ENCODE measurements at places on chromosomes 5 and 9. TPM values are rescaled to one million over a fixed set of nuclear protein-coding genes. Genes with fewer than 3 reads are reported as not detected.
A peak's percentile ranks its signal among the peaks of the same experiment; 100 is the strongest.

DNA sequence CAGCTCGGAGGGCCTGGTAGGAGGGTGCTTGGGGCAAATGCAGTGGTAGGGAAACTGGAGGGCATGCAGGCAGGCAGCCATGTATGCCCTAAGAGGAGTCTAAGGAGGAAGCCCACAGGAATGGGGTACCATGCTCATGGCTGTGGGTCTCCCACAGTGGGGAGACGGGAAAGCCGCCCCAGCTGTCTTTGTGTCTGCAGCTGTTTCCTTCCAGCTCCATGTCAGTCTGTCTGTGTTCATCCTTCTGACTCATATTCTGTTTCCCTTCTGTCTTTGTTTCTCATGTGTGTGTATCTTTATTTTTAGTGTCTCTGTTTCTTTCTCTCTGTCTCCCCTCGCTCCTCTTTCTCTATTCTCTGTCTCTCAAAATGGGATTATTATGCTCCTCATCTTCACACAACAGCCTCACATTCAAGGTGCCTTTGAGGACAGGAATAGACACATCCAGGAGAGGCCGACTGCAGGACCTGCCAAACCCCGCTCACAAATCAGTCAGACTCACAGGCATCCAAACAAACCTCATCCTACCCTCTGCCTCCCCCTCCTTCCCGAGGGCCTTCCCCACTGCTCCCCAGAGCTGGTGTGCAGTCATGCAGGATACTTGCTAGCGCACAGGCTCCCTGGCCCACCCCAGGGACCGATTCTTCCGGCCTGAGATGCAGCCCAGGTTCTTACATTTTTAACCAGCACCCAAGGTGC lies 68.4 kb upstream of the RARS1 start:
- no peak overlapping the region for H3K4me3 ChIP-seq
- no peaks in the 10 kb centered on the region for H3K27me3 ChIP-seq
- H3K4me1 ChIP-seq, result no peaks in the 10 kb centered on the region

The DCAF12 gene
- total RNA-seq, result 1.9 TPM

GRCh38 chr5:121550989-121551388 lies 300.7 kb upstream of the FTMT start:
- no peak overlapping the region for H3K4me3 ChIP-seq
- no peaks in the 10 kb centered on the region for H3K36me3 ChIP-seq
- DNase-seq, result no peak
- H3K4me1 ChIP-seq, result no peaks in the 10 kb centered on the region
- no peaks in the 10 kb centered on the region for H3K27me3 ChIP-seq

The SPINK5 gene
- not detected for total RNA-seq

DNA sequence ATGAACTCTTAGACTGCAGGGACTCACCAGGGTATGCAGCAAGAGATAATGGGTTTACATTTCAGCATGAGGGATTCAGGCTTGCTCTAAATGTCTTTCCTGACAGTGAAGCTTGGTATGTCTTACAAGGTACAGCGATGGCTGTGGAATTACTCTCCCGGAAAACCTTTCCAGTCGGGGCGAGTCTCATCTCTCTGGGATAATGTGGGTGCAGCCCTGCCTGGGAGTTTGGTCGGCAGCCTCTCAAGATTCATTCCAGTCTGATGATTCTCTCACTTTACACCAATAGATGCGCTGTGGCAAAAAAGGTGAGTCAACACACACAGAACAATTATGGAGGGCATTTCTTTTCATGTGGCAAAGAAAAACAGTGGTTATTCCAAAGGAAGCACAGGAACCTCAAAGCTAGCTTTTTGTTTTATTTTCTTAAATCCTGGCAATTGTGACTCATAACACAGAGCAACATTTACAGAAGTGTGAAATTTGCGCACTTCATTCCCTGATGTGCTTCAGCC lies 190.3 kb downstream of the DCP2 start:
- no peaks in the 10 kb centered on the region for H3K27me3 ChIP-seq
- no peaks in the 10 kb centered on the region for H3K36me3 ChIP-seq
- no peak overlapping the region for H3K27ac ChIP-seq

The FBXO10 gene
- total RNA-seq, result 68.0 TPM

The SLC4A9 gene
- not detected for total RNA-seq

- H3K27ac ChIP-seq, result no peak overlapping the region
- H3K27me3 ChIP-seq, result no peaks in the 10 kb centered on the region
- H3K36me3 ChIP-seq, result no peaks in the 10 kb centered on the region
- H3K4me3 ChIP-seq, result no peak overlapping the region
- no peaks in the 10 kb centered on the region for H3K4me1 ChIP-seq
Observed at GRCh38 chr9:19030899-19031298, 2.1 kb downstream of the SAXO1 start.

- no peak for DNase-seq
- H3K36me3 ChIP-seq, result peaks cover 91% of the 10 kb centered on the region
- H3K27ac ChIP-seq, result no peak overlapping the region
- H3K4me1 ChIP-seq, result no peaks in the 10 kb centered on the region
Observed at GRCh38 chr9:89352451-89352850, 34.2 kb downstream of the SECISBP2 start.

GRCh38 chr9:81543695-81544094 lies 145.7 kb downstream of the TLE1 start:
- peaks cover 5% of the 10 kb centered on the region for H3K27me3 ChIP-seq
- no peak overlapping the region for H3K27ac ChIP-seq
- DNase-seq, result no peak
- H3K4me1 ChIP-seq, result no peaks in the 10 kb centered on the region
- no peak overlapping the region for H3K4me3 ChIP-seq

DNA sequence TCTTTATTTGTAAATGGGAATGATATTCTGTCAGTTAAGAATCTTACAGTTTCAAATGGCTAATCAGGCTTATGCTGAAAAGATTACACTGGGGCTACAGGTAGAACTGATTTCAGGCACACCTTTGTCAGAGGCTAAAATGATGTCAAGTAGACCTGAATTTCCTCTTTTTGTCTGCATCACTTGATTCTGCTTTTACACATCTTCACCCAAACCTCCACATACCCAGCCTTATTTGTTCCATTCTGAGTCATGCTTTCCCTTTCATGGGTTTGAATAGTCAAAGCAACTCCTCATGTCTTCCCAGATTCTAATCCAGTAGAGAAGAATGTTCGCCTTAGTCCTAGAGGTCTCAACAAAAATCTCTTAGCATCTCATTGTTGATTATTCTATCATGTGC lies 156.4 kb downstream of the CWC27 start:
- H3K27me3 ChIP-seq, result no peaks in the 10 kb centered on the region
- H3K36me3 ChIP-seq, result no peaks in the 10 kb centered on the region
- DNase-seq, result no peak
- H3K4me3 ChIP-seq, result no peak overlapping the region
- no peaks in the 10 kb centered on the region for H3K4me1 ChIP-seq

GRCh38 chr5:167104351-167104750 lies 1187.1 kb upstream of the WWC1 start:
- H3K4me1 ChIP-seq, result no peaks in the 10 kb centered on the region
- H3K27ac ChIP-seq, result no peak overlapping the region
- H3K4me3 ChIP-seq, result no peak overlapping the region
- no peak for DNase-seq
- no peaks in the 10 kb centered on the region for H3K36me3 ChIP-seq
- no peaks in the 10 kb centered on the region for H3K27me3 ChIP-seq

DNA sequence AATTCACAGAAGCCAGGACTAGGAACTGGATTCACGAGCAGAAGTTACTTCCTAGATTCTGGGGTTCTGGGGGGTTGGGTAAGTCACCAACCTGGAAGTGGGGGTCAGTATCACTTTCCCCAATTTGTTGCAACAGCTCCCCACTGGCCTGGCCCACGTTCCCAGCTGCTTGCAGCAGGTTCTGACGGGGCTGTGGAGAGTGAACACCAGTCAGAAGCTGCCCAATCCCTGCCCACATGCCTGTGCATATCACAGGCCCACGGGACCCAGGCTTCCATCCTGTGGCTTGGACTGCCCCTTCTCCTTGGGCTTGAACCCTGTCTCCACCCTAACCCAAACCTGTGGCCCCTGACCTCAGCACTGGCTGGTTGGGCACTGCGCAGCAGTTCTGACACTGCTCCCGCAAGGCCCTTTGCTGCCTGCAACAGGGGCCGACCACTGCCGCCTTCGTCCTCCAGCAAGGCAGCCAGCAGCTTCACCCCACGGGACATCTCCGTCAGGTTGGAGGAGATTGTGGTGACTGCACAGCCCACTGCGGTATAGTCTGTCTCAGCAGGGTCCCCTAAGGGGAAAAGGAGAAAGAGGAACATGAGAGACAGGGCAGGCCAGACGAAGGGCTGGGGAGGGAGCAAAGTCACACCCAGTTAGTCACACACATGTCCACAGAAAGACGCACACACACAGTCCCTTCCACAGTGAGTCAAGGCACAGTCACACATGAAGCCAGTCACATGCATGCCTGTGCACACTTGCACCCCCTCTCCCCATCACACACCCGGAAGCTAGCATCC lies 13.1 kb downstream of the TLN1 start:
- peak overlapping the region; percentile 88 for H3K27ac ChIP-seq
- H3K36me3 ChIP-seq, result peaks cover 15% of the 10 kb centered on the region
- H3K4me1 ChIP-seq, result peaks cover 16% of the 10 kb centered on the region
- H3K27me3 ChIP-seq, result no peaks in the 10 kb centered on the region
- DNase-seq, result peak; percentile 89
- no peak overlapping the region for H3K4me3 ChIP-seq

The CTXN3 gene
- not detected for total RNA-seq

DNA sequence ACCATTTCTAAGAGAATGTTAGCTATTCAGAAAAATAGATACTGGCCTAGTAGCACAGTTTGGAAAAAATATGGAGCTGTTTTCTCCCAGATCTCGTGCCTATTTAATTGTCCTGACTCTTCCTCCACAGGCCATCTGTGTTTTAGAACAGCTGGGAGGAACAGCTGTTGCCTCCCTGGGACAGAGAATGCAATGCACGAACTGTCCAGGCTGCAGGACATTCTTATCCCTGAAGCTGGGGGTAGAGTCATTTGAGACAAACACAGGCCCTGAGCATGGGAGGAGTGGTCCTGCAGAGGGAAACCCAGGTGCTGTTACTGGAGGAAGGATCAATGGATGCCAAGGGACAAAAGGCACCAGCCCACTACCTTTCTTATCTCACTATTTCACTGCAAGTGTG lies 20.9 kb upstream of the SPARC start:
- no peak overlapping the region for H3K4me3 ChIP-seq
- H3K27me3 ChIP-seq, result no peaks in the 10 kb centered on the region
- H3K27ac ChIP-seq, result no peak overlapping the region
- H3K36me3 ChIP-seq, result no peaks in the 10 kb centered on the region

The PPWD1 gene
- 91.0 TPM for total RNA-seq

The RNF208 gene
- total RNA-seq, result 1.4 TPM

GRCh38 chr9:98429613-98430012 lies 174.2 kb upstream of the TBC1D2 start:
- DNase-seq, result no peak
- no peaks in the 10 kb centered on the region for H3K36me3 ChIP-seq
- H3K4me1 ChIP-seq, result no peaks in the 10 kb centered on the region
- no peaks in the 10 kb centered on the region for H3K27me3 ChIP-seq
- H3K27ac ChIP-seq, result no peak overlapping the region

- H3K4me3 ChIP-seq, result no peak overlapping the region
- DNase-seq, result no peak
- no peak overlapping the region for H3K27ac ChIP-seq
- H3K4me1 ChIP-seq, result no peaks in the 10 kb centered on the region
Observed at GRCh38 chr5:38724301-38725030, 121.3 kb upstream of the OSMR start.
